RKO (cell line): ENCODE measurements at places on chromosomes 1 and 21.

- DNase-seq = no peak
Observed at GRCh38 chr1:58189453-58189852, 357.1 kb downstream of the OMA1 start.

- peak; percentile 62 for DNase-seq
Observed at GRCh38 chr1:73674945-73675561, 522.9 kb downstream of the LRRIQ3 start.

DNA sequence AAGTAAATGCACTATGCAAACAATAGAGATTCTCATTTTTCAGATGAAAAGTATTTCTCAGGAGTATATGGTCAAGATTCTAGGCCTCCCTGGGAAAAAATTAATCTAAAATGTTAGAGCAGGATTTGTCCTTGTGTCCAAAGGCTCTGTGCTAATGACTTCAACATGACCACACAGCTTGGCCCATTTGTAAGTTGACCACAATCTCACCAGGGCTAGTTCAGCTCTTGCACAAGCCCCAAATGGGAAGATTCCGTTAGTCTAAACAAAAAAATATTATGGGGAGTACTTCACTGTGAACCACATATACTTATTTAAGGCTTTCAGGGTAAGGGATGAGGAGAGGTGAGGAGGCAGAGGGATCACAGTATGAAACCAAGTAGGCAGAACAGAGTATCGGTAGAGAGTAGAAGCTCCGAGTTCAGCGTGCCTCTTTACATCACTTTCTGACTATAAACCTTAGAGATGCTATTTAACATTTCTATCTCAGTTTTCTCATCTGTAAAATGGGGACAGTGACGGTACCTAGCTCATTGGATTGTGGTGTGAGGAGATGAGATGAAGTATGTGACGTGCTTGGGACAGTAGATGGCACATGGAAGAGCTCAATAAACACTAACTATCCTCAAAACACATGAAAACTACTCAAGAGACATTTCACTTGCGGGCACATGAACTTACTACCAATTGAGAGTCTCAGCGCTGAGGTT lies 37.8 kb upstream of the CTTNBP2NL start:
- DNase-seq = no peak

DNA sequence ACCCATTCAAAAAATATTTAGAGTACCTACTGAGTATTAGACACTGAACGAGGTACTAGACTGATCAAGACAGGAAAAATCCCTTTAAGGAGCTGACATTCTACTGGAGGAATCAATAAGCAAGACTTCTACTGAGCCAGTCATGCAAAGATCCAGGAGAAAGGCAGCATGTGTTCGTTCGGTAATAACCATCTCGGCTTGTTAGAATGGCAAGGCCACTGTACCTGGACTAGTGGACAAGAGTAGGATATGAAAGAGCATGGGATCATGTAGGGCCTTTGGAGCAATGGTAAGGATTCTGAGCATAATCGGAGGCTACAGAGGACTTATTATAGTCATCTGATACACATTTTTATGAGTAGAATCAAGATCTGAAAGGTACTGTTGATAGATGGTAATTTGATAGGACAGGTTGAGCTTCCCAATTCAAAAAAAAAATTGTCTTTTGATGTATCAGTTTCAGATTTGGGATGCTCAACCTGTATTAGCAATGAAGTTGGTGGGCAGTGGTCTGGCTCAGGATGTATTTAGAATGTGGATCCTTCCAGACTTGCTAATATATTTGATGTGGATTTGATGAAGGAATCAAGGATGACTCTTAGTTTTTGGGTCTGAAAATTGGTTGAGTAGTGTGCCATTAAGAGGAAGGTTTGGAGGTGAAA lies 2.3 kb downstream of the COX20 start:
- DNase-seq = peak; percentile 38
